ENCODE measurements at places on chromosomes 4 and X.

DNA sequence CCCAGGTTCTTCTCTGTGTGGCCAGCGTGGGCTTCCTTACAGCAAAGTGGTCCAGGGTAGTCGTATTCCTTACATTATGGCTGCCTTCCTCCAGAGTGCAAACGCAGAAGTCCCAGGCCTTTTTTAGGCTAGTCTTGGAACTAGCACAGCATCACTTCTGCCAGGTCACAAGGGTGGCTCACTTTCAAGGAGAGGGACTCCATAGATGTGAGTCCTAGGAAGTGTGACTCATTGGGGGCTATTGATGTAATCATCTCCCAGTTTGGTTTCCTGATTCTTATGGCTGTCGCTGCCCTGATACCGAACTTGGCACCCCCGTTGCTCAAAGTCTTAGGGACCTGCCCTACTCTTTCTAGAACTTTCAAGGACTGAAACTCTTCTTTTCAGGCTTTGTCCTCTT, 140.0 kb downstream of the DCK start:
- no peak for DNase-seq

GRCh38 chr4:158934996-158935669, 166.3 kb downstream of the FNIP2 start:
- no peak for DNase-seq

DNA sequence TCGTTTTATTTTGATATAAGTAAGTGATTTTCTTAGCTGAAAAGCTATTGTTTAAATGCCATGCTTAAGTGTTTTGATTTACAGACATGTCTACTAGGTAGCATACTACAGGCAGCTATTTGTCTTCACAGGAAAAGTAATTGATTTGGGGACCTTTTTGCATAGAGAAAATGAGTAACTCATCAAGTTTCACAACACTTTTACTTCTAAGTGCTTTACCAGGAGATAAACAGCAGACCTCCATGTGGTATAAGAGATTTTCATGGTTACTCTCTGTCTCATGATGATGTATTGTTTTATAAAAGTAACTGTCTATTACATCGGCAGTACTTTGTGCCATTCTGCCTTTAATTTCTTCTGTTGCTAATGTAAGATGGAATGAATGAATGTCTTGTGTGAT, 28.7 kb downstream of the RBPJ start:
- DNase-seq, result no peak

DNA sequence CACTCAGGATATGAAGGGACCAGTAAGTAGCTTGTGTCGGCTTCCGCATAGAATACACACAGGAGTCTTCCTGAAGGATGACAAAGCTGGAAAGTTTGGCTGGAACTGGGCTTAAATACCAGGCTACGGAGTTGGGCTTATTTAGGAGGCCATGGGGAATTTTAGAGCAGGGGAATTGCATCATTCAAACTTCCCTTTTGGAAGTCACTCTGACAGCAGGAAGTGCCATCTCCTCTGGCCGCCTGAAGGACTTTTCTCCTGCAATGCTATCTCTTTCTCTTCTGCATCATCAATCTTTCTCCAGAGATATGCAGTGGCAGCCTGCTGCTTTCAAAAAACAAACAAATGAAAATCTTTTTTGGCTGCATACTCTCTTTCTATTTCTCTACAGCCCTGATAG, 48.4 kb upstream of the PAK3 start:
- no peak for DNase-seq

DNA sequence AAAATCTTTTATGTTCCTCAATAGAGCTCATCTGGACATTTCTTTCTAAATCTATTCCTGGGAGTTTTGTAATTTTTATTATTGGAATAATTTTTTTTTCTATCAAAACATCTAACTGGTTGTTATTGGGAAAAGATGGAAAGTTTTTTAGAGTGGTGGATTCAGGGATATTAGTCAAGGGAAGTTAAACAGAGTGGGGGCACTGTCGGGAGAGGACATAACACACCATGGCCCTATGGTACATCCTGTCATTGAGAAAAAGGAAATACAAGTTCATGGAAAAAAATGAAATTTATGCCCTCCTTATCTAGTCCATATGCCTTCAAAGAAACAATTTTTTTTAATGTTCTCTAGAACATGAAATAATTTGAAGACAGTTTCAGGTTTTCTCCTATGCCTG, 96.3 kb upstream of the TSPAN5 start:
- no peak for DNase-seq

DNA sequence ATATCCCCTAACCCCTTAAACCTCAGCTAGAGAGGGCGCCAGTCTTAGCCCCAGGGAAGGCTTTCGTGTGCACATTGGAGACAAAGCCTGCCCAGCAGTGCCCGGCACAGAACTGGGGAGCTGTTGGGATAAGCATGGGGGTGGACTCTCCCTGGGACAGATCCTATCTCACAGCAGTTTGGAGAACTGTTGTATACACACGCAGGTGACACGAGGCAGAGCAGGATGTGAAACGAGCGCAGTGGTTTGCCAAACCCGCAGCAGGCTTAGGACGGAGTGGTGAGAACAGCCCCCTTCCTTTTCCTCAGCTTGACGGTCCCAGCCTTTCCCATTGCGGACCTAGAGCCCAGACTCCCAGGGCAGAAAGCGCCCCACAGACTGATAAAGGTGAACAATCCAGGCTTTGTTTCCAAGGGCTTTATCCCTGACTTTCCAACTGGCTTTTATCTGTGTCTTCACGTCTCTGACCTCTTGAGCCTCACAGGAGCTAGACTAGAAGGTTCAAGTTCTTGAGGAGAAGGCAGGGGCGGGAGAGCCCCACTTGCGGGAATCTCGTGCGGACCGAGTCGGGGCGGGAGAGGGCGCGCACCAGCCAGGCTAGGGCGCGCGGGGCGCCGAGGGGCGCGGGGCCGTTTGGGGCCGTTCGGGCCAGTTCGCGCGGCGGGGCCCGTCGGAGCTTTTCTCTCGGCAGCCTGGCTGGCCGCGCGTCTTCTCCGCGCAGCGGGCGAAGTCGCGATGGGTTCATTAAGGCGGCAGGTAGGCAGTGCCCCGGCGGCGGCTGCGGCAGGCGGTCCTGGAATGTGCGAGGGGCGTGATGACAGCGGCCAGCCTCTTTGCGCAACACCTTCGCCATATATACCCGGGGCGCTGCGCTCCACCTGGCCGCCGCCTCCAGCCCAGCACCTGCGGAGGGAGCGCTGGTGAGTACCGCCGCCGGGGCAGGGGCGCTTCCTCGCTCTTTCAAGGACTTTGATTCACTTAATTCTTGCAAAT, at the start of gene SLC34A2:
Gene SLC34A2 (plus strand): TSS at position 881 of the 993 bp plus-strand sequence. CDS start 6,650 bp downstream, outside the sequence.
- DNase-seq, result no peak

DNA sequence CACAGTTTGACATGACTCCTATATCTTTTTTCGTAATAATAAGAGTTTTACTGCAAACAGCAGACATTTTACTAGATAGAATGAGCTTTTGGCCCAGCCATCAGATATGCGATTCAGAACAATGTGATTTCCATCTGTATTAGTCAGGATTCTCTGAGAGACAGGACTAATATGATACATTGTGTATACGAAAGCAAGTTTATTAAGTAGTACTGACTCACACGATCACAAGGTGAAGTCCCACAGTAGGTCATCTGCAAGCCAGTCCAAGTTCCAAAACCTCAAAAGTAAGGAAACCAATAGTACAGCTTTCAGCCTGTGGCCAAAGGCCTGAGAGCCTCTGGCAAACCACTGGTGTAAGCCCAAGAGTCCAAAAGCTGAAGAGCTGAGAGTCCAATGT, 24.1 kb downstream of the CXCL8 start:
- DNase-seq, result no peak

GRCh38 chrX:114050075-114050796, 533.6 kb upstream of the HTR2C start:
- DNase-seq, result no peak

DNA sequence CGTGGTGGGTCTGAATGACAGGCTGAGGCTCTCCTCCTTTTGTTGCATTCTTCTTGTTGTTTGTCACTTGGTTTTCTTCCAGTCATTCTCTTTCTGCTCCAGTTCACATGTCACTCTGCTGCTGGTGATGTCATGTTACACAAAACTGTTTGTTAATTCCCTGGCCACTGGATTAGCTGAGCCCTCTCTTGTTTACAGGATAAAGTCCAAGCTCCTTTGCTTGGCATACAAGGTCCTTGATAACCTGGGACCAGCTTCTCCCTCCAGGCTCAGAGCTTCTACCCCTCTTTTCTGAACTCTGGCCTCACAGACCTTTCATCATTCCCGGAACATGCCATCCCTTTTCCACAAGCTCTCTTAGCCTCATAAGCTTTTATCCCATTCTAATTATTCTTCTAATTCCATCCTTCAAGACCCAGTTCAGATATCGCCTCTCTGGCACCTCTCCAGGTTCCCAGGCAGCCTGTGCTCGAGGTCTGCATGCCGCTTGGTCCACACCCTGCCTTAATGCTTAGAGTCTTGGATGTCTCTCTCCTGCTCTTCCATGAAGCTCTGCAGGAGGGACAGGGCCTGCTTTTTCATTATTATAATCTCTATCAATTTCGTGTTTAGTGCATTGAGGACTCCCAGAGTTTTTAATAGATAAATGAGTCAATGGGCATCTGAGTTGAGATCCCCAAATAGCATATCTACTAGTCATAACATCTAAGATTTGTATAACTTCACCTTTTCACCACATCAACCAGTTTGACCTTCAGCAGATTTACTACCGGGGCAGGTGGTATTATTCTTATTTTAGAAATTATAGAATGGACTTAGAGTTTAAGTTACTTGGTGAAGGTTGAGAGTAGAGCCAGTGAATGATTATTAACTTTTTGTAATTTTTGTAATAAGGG, 98.7 kb downstream of the TMEM131L start:
- DNase-seq, result no peak

- DNase-seq, result peak; percentile 27
These were observed 57.0 kb upstream of the RAP1GDS1 start for GRCh38 chr4:98204236-98204553.

DNA sequence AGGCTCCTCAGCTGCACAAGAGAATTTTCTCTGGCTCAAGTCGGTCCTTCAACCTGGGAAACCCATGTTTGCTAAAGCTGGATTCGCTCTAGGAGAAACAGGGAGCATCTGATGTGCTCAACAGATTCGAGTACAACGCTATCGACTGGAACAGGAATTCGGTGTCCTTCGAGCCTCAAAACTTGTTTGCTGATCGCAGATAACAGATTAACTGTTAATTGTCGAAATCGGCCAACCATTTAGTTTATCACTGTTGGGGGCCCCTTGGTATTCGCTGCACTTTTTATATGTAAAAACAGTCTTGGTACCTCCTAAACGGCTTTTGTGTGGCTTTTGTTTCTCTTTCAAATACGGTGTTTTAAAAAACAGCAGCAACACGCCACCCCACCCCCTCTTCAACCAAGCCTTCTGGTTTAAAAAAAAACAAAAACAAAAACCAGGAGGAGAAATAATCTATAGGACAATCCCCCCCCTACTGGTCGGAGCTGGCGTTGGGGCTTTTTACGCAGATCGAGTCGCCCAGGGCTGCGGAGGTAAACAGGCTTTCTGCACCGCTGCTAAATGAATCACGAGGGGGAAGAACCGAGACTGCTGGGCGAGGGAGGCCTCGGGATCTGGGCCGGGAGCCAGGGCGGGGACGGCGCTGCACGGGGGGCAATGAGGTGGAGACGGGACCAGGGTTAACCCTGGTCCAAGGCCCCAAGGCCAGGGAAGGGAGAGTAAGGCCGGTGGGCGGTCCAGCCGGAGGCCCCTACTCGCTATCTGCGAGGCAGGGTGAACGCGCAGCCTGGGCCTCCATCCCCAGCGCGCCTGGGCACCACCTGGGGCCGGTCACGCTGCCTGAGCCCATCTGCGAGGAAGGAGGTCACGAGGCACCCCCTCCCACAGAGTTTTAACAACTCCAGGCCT, 71.7 kb upstream of the BCOR start:
- peak; percentile 88 for DNase-seq

- DNase-seq, result peak; percentile 55
These were observed 866 bp upstream of the EMD start for GRCh38 chrX:154378059-154378798.

GRCh38 chr4:1170976-1171310, 1.4 kb downstream of the SPON2 start:
- no peak for DNase-seq

DNA sequence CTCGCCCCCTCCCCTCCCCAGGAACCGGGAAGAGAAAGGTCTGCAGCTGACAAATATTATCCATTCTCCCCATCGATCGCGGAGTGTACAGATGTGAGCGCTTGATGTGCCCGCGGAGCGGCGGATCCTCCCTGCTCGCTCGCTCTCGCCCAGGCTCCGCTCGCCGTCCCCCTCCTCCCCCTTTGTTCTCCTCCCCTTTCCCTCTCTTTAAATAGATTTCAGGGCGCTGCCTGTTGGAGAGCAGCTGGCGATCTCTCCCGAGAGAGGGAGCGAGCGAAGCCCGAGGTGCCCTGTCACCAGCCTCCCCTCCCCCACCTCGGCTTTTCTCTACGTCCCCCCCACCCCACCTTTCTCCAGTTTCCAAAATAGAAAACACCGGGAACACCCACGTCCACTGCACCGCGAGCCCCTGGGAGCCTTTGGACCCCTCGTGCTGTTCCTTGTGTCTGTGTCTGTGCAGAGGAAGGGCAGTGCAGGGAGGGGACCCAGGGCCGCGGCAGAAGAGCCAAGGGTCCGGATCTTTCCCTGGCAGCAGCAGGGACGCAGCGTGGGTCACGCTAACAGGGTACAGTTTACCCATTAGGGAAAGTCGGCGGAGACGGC, 56.6 kb upstream of the BCOR start:
- DNase-seq, result no peak

DNA sequence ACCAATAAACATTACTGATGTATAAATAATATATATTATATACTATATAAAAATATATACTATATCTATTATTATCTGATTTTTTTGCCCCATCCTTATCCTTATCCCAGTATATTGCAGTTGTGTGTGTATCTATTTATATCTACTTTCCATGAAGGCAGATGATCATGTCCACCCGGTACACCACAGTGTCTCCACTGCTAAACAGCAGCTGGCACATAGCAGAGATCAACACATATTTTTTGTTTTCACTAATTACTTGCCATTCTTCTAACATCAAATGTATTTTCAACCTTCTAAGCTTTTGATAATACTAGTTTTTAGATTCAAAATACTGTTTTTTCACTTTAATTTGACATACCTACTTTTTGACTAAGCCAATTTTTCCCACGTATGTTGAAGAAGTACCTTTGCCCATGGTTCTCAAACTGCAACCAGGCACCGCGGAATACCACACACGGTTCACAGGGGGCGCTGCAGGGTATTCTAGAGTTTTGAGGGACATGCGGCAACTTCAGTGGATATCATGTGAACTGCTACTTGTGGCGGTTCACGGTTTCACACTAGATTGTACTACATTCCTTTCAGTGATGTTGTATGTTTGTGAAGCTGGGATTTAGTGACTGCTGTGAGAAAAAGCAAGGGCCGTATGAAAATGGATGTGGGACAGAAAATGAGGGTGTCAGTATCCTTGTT, 182.5 kb upstream of the NPY2R start:
- DNase-seq, result no peak

- DNase-seq, result no peak
These were observed 62.6 kb upstream of the TEX13D start for GRCh38 chrX:124269881-124270280.

DNA sequence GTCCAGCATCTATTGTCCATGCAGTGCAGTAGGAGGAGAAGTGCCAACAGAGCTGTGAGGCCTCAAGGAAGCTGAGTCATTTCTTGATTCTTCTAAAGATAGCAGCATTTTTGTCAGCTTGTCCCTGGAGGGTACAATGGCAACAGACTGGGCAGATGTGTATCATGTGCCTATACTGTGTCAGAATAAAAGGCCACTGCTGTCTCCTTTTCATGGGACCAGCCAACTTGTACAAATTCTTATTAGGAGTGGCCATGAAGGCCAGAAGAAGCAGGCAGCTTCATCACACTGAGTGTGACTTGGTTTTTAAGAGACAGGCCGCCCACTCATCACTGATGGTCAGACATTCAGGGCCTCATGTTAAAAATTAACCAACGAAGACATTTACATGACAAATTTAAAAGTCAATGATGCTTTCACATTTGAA, 185.0 kb upstream of the FAM241A start:
- DNase-seq, result no peak

GRCh38 chr4:2689114-2689513, 67.0 kb downstream of the TNIP2 start:
- no peak for DNase-seq
